ENCODE measurements at places on chromosomes 2 and 18.

DNA sequence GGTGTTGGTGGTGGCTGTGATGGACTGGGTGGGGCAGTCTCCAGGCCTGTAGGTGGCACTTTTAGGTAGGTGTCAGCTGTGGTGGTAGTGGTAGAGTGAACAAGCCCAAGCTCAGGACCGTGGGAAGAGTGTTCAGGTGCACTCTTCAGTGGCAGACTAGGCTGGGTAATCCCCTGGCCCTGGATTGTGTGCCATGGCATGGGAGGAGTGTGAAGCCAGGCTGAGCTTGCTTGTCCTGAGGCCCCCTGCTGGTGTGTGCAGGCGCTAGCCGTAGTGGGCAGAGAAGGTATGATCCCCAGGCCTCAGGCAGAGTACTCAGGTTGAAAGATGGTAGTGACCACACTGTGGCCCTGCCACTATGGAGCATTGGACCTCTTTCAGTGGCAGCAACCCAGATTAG, 850.3 kb downstream of the DSC3 start:
- no peak for DNase-seq

- DNase-seq = no peak
These were observed 60.8 kb downstream of the CRACDL start for GRCh38 chr2:98875081-98875728.

DNA sequence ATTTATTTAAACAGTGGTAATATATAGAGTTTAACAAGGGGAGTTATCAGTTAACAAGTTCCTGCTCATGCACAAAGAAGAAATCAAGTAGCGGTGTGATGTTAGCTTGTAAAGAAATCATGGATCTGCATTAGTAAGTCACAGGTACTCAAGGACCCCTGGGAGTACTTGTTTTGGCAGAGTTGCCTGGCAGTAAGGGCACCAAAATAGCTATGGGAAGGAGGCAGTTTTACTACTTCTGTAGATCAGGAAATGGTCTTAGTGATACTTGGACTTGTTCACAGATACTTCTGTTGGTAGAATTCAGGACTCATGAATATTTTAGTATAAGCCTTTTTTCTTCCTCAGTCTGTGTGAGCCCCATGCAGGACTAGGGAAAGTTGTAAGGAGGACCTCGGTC, 107.3 kb upstream of the IL1R2 start:
- DNase-seq = no peak

DNA sequence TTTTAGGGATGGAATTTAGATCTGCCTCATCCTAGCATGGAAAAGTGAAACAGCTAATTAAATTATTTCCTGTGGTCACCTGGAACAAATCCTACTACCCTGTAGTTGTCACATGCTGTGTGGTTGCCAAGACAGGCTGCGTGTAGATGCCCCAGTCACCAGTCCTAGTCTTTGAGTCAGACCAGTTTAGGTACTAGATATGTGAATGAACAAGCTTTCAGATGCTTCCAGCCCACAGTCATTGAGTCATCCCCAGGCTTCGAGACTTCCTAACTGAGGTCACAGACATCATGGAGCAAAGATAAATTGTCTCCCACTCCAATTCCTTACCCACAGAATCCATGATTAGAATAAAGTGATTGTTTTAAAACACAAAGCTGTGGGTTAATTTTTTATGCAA, 35.8 kb upstream of the GRB14 start:
- DNase-seq = no peak

- no peak for DNase-seq
These were observed 104.9 kb downstream of the TRABD2A start for GRCh38 chr2:84776011-84776410.

- DNase-seq = no peak
These were observed 62.9 kb upstream of the POU3F3 start for GRCh38 chr2:104790901-104791495.

GRCh38 chr18:62400916-62401315, 75.8 kb downstream of the TNFRSF11A start:
- no peak for DNase-seq

GRCh38 chr2:64932371-64933216, 56.6 kb upstream of the SLC1A4 start:
- DNase-seq = no peak

- DNase-seq = no peak
These were observed 17.4 kb upstream of the CHAC2 start for GRCh38 chr2:53750041-53750768.

Measured in COR-L47 (cell line).